ENCODE measurements at places on chromosomes 1 and 21.

GRCh38 chr1:155226910-155227260 lies 18.4 kb downstream of the MTX1 start:
- peak; percentile 76 for DNase-seq

DNA sequence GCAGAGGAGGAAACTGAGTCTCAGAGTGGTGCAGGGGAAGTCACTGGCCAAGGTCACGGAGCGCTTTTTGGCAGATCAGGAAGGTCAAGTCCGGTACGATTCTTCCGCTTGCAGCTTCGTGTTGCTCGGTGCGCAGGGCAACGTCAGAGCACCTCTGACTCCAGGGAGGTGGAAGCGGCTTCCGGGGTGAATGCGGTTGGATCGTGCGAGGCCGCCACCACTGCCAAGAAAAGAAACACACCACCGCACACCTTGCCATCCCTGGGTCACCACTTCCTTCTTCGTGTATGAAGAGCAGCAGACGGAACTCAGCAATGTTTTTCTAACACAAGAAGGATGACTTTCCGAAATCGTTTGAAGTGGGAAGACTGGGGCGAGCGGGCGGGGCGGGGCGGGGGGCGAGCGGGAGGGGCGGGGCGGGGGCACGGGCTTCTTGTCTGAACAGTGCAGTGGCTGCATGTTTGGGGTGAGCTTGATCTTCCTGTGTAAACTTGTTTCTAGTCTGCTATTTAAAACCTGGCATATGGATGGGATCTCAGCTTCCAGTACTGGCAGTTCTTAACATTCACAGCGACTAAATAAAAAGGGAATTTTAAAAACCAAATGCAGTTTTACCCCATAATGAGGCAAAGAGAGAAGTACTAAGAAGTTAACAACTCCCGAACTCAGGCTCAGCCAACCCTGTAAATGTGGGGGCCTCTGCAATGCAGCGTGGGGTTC lies 300.0 kb downstream of the RRAGC start:
- peak; percentile 48 for DNase-seq

DNA sequence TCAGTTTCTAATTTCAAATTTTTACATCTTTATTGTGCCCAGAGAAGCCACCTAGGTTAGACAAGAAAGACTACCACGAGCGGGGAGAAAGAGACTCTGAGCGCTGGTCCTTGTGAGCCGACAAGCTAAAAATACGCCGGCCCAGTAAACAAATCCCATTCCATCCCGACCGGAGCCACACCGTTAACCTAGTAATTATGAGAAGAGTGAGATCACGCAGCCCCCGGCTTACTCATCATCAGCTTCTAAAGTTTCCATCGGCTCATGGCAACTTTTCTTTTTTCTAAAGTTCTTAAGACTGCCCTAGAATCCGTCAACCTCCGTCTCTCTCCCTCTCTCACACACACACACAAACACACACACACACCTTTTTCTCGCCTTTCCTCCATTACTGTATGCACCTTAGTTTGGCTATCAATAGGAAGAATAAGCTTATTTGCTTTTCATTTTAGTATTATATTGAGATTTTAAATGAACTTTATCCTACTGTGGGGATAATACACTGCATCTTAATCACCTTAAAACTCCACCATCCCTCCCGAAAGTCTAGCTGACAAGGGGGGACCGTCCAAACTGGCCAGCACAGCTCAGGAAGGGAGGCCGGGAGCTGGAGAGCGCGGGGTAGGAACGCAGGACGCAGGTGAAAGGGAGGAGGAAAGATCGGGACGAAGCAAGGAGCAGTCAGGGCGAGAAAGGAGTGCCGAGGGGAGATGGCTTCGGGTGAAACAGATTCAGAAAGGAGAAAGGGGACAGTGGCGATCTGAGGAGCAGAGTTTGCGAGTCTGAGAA lies 728 bp downstream of the OTUD7B start:
- peak; percentile 28 for DNase-seq

- DNase-seq = no peak
Measured at GRCh38 chr1:114195819-114196218, 42.1 kb upstream of the SYT6 start.

GRCh38 chr1:155983191-155984024 lies 5.1 kb upstream of the ARHGEF2 start:
- no peak for DNase-seq

GRCh38 chr1:207366022-207366421 lies 44.5 kb downstream of the CD55 start:
- DNase-seq = no peak

- DNase-seq = no peak
Measured at GRCh38 chr1:3767328-3767925, 5.1 kb upstream of the SMIM1 start.

- no peak for DNase-seq
Measured at GRCh38 chr1:105436589-105437259, 1619.8 kb upstream of the PRMT6 start.

DNA sequence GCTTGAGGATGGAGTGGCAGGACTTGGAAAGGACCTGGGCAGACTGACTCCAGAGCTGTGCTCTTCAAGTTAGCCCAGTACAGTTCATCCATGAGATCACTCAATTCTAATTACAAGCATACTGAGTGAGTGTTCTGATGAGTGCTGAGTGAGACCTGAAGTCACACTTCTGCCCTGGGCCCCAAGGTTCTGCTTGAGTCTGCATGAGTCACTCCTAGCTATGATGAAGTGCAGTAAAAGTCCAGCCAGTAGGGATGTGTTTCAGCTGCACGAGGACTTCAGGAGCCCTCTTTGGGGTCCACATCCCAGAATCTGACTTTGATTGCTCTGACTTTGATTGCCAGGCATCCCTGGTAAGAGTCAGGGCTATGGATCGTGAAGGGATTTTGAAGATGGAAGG lies 35.8 kb downstream of the PLEKHA6 start:
- peak; percentile 57 for DNase-seq

GRCh38 chr1:98382986-98383740 lies 278.4 kb upstream of the SNX7 start:
- no peak for DNase-seq

- DNase-seq = no peak
Measured at GRCh38 chr1:151809985-151810556, 4.9 kb upstream of the LINGO4 start.

- peak; percentile 41 for DNase-seq
Measured at GRCh38 chr1:119712342-119713038, 756 bp downstream of the PHGDH start.

DNA sequence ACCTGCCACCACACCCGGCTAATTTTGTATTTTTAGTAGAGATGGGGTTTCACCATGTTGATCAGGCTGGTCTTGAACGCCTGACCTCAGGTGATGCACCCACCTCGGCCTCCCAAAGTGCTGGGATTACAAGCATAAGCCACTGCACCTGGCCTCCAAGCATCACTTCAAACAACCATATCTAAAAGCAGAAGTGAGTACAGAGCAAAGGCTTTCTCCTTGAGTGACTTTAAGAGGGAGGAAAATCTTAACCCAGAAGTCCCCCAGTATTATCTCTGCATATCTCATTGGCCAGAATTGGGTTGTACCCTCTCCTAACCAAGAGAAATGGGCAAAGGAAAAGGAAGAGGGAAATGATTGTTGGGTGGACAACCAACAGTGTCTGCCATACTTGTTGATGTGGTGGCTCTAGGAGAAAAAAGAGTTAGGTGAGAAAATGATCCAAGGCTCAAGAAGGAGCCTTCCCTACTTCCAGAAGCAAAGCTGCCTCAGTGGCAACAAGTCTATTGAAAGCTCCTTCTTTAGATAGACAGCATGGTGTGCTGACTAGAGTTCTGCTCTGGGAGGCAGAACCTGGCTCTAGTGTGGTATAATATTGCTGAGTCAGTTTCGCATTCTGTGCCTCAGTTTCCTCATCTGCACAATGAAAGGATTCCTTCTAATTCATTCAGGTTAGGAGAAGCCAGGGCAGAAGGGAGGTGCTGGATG lies 16.8 kb upstream of the FOXE3 start:
- no peak for DNase-seq

DNA sequence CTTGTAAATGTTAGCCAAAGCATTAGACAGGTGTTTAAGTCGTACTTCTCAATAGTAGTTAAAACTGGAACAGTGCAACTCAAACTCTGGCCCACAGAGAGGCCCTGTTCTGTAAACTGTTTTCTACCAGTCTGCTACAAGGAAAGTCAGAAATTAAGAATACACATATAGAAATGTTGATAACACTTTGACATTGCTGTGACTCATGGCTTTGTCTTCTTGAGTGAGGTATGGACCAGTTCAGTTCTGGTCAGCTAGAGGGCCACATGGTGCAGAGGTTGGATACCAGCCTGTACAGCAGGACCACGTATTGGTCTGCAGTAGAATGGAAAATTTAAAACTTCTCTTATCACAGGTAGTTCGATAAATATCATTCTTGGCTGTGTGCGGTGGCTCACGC lies 22.3 kb downstream of the ZBTB8B start:
- no peak for DNase-seq

GRCh38 chr1:5975133-5975880 lies 16.9 kb downstream of the NPHP4 start:
- DNase-seq = no peak

DNA sequence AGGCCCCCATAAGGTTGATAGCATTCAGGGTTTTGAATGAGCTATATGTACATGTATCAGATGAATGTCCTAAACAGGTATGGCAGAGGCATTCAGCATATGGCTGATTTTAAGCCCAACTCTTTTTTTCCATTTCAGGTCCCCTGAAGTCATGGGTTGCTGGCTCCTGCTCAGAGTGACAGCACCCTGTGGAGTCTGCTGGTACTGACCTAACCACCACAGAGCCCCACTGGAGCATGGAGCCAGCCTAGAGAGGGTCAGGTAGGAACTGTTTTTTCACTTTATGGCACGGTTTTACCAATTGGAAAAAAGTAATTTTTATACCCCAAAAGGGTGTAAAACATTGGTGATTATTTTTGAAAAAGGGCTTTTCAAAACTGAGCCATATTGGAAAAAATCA lies 82.5 kb upstream of the MPC2 start:
- no peak for DNase-seq

DNA sequence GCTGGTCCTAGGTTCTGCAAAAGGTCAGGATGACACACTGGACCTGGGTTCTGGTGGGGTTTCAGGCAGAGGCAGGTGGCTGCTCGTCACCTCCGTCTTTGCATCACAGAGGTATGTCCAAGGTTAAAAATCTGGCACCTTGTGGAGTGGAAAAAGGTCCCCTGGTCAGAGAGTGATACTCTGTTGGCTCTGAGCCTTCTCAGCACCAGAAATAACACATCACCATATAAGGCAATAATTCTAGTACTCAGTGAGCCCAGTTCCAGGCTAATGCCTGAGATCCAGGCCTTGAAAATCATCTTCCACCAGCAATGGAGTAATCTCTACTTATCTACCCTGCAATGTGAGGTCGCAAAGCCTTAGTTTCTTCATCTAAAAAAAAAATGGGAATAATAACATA lies 127.3 kb upstream of the C8B start:
- DNase-seq = no peak

GRCh38 chr1:1941211-1941841 lies 22.2 kb upstream of the TMEM52 start:
- DNase-seq = no peak

DNA sequence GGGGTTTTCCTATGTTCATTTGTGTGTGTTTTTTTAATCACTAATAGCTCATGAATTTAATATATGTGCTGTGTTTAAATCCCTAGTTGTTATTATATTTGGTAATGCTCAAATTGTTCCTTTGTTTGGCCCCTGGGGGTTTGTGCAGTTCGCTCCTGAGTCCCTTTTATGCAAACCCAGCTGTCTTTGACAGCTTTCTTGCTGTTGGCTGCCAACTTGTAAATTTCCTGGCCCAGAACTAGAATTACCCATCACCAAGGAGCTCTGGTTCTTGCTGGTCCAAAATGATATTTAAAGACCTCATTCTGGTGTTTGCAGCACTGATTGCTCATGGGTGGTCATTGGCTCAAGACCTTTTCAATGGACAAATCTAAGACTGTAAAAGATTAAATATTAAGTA lies 39.6 kb upstream of the PGBD5 start:
- no peak for DNase-seq

DNA sequence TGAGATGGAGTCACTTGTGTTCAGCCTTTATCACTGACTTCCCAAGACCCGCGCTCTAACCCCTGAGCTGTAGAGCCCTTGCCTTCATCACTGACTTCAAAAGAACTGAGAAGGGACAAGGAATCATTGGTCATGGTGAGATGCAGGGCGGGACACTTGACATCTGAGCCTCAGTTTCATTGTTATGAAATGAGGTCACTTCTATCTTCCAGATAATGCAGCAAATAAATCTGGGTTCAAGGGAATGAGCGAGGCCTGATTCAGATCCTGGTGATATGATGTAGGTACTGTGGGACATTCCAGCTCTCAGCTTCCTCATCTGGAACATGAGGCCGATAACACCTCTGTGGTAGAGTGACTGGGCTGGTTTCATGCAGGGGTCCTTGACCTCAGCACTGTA lies 13.8 kb downstream of the KAZN start:
- DNase-seq = no peak

DNA sequence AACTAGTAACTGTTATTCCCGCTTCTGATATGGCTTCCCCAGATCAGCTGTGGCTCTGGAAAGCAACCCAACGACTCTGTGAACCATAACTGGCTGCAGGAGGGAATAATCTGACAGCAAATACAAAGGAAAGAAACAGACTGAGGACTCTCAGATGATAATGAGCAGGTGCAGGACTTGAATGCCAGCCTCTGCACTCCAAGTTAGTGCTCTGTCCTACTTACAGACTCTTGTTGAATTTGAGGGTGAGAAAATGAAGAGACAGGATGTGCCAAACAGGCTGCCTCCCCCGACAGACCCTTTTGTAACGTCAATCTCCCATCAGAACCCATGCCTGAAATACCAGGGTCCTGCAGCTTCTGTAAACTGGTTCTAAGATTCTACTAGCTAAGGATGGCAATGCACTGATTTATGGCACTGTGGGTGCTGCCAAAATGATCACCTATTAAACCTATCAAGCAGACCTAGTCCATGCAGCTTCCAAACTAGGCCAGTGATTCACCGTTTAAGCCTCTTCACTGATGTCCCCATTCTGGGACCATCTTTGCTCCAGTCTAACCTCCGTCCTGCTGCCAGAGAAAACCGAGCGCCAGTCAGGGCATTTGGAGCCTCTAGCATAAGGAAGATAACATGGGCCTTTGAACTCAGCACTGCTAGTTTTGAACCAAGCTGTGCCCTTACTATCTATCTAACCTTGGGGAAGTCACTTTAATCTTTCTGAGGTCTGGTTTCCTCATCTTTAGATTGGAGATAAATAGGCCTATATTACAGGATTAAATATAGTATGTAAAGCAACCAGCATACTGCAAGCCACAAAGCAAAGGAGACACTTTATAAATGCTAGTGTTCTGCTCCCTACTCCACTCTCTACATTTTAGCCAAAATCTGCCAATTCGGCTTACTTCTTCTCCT lies 4.8 kb downstream of the MKNK1 start:
- no peak for DNase-seq

DNA sequence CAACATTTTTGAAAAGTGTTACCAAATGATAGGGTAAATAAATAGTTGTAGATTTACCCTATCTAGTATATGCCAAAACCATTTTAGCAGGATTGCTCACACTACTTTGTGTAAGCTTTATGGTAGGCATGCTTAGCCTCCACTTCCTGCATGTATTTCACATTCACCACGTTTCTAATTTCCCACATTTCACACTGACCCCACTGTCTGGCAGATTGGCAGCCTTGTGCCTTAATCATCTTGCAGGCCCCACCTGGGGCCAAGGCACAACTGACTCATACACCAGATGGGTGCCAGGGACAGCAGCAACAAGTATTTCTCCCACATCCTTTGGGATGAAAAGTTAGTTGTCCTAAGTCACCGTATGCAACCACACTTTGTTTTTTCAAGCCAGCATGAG lies 21.2 kb upstream of the CENPF start:
- no peak for DNase-seq
